Stimulated activated CD4-positive, alpha-beta T cell treated with anti-CD3 and anti-CD28 coated beads, TNF-alpha, amount 100 ng/mL, for 48 hours (primary cell): ENCODE measurements at places on chromosomes 7 and 10.

GRCh38 chr10:111137007-111137406, 60.2 kb downstream of the ADRA2A start:
- DNase-seq: no peak

- DNase-seq: no peak
Observed at GRCh38 chr10:79344502-79345195, 2.6 kb upstream of the PPIF start.

- DNase-seq: no peak
Observed at GRCh38 chr10:63132651-63133055, 475 bp upstream of the NRBF2 start.

DNA sequence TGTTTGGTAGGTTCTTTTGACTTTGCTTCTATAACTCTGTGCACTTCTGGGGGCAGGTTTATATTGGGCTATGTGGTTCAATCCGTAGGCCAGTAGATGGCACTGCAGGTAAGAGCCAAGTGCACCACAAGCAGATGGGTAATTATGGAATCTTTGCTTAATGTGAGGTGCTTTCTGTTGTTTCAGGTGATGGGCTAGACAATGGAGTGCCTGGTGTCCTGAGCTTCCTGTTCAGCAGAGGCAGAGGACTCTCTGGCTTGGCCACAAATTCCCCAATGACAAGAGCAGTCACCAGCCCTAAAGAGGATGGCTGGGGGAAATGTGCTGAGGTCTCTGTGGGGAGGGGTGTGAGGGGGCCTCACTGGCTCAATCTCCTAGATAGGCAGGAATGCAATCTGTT, 455.0 kb downstream of the CCSER2 start:
- DNase-seq: no peak

GRCh38 chr7:1555046-1555812, 776 bp downstream of the TMEM184A start:
- DNase-seq: no peak

DNA sequence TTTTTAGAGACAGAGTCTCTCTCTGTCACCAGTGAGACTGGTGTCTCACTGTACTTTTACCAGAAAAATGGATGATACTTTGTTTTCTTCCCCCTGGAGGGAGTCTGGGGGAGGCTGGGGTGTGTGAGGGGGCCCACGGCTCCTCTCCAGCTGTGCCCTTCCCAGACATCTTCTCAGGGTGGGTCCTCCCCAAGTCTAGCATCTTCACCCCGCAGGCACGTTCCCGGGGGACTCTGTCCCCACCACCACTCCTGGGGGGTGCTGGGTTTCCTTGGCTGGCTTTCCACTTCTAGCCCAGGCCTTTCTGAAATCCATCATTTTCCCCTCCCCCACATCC, 61.8 kb upstream of the MKRN1 start:
- no peak for DNase-seq

- DNase-seq: no peak
Observed at GRCh38 chr10:114806562-114807391, 14.8 kb upstream of the FHIP2A start.
